ENCODE measurements at places on chromosomes 3 and 15.

- DNase-seq: no peak
Observed at GRCh38 chr3:132622148-132622547, 25.1 kb downstream of the ACKR4 start.

DNA sequence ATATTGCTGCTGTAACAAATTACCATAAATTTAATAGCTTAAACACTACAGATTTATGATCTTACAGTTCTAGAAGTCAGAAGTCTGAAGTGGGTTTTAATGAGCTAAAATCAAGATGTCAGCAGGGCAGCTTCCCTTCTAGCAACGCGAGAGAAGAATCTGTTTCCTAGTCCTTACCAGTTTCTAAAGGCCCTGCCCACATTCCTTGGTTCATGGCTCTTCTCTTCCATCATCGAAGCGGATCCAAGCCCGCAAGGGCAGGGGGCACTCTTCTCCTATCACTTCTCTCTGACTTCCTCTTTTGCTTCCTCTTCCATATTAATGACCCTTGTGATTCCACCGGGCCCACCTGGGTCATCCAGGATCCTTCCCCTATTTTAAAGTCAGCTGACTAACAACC, 16.1 kb downstream of the MINDY4B start:
- no peak for DNase-seq

- no peak for DNase-seq
Observed at GRCh38 chr15:31344266-31344665, 17.6 kb downstream of the KLF13 start.

DNA sequence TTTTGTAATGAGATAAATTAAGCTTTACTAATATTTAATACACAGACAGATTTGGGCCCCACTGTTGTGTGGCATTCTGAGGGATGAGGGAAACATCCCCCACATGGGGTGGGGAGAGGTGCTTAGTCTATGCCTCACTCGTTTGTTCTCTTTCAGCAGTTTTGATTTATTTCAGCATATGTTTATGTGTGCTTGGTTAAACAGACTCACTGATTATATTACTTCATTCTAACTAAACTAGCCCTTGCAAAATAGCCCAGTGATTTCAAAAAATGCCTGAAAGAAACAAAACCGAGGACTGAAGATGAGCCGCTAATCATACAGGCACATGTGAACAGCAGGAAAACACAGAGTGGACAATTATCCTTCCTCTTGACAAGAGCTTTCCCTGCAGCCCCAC, 27.2 kb downstream of the TNFAIP8L3 start:
- DNase-seq: no peak

DNA sequence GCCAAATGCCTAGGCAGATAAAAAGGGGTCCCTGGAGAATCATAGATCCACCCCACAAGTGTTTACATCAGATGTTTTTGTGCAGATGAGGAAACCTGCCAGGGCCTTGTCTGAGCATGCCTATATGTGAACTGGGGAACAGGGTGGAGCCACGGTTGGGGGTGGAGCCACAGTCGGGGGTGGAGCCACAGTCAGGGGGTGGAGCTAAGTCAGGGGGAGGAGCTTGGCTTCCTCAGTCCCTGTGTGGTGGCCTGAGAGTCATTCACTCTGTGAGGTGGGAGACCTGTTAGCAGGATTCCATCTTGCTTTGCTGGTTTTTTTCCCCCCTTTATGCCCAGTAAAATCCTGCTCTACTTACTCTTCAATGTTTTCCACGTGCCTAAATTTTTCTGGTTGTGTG, 57.8 kb upstream of the TGFBR2 start:
- no peak for DNase-seq
